ENCODE measurements at places on chromosomes 7 and 10.

DNA sequence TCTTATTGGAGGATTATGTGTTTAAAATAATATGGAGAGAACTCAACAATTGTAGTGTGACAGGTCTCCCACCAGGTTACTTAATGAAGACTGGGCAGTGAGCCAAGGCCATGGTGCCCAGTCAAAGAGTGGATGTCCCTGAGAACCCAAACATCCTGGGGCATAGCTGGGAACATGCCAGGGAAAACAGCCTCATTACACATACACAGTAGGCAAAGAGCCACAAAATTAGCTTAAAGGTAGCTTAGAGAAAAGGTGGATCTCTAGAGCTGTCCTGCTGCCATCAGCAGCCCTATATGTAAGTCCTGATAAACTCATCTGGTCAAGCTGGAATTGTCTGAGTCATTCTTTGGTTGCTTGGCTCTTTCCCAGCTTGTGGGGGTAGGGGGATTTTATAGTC lies 287.8 kb downstream of the PHF14 start:
- no peak for DNase-seq

- no peak for DNase-seq
Observed at GRCh38 chr10:4067531-4067930, 282.5 kb upstream of the KLF6 start.

- no peak for DNase-seq
Observed at GRCh38 chr7:8751557-8752231, 318.3 kb downstream of the NXPH1 start.

- no peak for DNase-seq
Observed at GRCh38 chr10:62394556-62395018, 20.4 kb downstream of the ZNF365 start.

DNA sequence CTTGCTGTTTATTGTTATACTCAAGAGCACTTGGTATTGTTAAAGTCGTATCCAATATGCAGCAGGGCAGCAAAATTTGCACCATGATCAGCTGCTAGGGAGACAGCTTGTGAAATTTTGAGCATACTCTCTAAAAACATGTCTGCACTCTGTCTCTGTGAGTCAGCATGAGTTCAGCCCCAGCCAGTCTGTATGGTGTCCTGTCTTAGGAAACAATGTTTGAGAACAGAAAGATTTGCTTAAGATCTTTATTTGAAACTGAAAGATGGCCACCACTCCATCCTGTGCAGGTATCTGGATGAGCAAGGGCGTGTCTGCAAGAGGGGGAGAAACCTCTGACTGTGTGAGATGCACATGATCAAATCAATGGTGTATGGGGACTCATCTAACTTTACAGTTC lies 97.1 kb downstream of the GNAI1 start:
- no peak for DNase-seq

DNA sequence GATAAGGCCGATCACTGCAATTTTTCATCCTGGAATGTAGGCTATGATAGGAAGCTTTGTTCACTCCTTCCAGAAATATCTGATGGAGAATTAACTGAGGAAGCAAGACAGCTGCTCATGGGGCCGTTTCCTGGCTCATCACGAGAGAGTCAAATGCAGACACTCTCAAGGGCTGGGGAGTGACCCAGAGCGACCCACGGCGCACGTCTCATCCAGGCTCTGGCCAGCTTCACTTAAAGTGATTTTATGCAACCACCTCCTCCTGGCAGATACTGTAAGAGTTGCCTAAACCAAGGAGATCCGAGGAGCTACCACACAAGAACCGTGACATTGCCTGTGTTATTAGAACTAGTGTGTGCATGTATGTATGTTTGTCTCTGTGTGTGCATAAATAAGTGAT lies 530.8 kb downstream of the TCERG1L start:
- DNase-seq = no peak

DNA sequence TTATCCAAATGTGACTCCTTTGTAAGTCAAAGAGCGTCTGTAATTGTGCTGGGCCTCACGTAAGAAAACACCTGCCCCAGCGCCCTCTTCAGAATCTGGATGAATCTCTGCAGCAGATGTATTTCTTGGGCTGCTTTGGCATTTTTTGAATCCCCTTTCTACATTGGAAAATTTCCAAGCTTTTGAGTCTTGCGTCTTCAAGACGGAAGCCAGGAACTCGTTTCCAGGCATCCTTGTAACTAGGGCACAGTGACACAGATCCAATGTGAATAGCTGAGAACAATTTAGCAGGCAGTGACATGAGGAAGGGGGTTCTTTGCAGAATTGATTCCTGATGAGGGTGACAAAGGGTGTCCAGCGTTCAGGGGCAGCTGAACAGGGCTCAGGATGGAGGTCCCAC lies 862.3 kb downstream of the TYW1 start:
- DNase-seq = no peak

DNA sequence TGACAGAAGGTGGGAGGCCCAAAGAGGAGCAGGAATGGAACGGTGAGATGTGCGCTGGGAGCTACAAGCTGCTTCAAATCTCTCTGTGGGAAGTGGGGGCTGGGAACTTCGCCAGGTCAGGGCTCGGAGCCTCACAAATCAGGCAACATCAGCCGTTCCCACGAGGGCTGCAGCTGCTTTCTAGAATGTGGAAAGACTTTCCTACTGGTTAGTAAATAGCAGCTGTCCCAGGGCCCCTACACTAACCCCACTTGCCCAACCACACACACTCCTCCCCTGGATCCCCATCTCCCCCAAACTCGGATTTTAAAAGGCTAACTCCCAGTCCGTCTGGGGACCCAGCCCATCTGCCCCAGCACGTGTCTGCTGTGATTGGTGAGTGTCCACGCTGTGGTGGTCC lies 40.6 kb upstream of the PITRM1 start:
- DNase-seq = no peak

- no peak for DNase-seq
Observed at GRCh38 chr7:138563808-138564207, 103.7 kb downstream of the TRIM24 start.

GRCh38 chr7:93910076-93910994 lies 4.0 kb downstream of the GNGT1 start:
- DNase-seq = no peak

- no peak for DNase-seq
Observed at GRCh38 chr7:155316427-155317113, 18.9 kb downstream of the INSIG1 start.

GRCh38 chr7:18788026-18788425 lies 292.5 kb downstream of the HDAC9 start:
- DNase-seq = no peak

DNA sequence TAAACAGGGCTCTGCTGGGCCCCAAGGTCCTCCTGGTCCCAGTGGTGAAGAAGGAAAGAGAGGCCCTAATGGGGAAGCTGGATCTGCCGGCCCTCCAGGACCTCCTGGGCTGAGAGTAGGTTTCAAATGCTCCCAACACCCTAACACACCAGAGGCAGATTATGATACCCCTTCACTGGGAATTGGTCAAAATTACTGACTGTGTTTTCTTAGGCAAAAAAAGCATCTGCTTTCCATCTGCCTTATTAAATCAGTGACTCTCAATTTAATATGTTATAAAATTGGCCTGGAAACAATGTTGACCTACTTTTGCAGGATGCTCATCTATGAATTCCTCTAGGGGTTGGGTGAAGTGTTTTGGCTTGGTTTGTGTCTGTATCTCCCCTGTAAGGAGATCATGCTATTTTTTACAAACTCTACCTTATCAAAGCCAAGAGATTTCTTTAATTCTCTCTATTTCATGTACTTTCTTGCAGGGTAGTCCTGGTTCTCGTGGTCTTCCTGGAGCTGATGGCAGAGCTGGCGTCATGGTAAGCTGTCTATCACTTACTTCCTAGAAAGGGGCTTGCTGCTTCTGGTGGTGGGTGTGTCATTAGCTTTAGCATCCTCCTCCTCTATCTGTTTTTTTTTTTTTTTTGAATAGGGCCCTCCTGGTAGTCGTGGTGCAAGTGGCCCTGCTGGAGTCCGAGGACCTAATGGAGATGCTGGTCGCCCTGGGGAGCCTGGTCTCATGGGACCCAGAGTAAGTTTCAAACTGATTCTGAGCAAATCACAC lies 15.9 kb downstream of the COL1A2 start:
- DNase-seq = no peak

DNA sequence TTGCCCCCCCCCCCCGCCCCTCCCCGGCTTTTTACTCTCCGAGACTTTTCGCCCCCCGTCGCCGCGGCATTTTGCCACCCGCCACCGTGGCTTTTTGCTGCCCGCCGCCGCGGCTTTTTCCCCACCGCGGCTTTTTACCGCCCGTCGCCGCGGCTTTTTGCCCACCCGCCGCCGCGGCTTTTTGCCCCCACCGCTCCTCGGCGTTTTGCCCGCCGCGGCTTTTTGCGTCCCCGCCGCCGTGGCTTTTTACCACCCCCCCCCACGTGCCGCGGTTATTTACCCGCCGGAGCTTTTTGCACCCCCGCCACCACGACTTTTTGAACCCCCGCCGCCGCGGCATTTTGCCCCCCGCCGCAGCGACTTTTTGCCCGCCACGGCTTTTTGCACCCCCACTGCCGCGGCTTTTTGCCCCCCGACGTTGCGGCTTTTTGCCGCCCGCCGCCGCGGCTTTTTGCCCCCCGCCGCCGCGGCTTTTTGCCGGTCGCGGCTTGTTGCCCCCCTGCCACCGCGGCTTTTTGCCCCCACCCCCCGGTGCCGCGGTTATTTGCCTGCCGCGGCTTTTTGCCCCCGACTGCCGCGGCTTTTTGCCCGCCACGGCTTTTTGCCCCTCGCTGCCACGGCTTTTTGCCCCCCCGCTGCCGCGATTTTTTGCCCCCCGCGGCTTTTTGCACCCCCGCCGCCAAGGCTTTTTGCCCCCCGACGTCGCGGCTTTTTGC lies 461.1 kb downstream of the ZNF33B start:
- no peak for DNase-seq

- no peak for DNase-seq
Observed at GRCh38 chr10:75137533-75138438, 26.3 kb downstream of the SAMD8 start.

- no peak for DNase-seq
Observed at GRCh38 chr7:141575654-141576448, 24.6 kb downstream of the AGK start.

- no peak for DNase-seq
Observed at GRCh38 chr7:20993693-20994092, 207.0 kb upstream of the SP8 start.

DNA sequence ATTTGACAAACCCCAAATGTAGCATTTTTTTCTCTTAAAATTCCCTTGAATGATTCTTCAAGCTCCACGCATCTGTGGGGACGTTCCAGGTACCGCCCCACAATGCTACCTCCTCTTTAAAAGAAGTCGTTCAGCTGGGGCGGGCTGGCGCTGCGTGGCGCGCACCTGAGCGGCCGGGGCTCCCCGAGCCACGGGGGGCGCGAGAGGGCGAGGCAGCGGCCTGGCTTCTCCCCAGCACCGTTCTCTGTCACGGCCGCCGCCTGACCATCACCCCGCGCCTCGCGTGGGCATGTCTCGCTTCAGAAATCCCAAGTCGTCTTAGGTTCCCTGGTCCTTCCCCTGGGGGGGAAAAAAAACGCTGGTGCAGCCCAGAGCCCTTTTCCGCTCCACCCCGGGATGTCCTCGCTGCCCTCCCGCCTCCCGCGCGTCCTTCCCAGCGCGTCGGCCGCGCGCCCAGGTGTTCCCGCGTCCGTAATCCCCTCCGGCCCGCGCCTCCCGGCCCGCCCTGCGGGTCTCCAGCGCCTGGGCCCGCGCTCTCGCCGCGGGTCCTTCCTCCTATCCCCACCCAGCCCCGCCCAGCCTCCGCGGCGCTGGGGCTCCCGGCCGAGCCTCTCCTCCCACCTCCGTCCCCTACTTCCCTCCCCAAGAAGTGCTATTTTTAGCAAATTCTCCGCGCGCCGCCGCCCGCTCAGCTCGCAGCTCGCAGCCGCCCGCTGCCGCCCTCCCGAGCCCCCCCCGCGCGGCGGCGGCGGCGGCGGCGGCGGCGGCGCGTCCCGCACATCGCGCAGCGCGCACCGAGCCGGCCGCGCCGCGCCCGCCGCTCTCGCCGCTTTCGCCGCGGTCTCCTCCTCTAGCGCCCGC lies 58.7 kb upstream of the PRPS1L1 start:
- no peak for DNase-seq

DNA sequence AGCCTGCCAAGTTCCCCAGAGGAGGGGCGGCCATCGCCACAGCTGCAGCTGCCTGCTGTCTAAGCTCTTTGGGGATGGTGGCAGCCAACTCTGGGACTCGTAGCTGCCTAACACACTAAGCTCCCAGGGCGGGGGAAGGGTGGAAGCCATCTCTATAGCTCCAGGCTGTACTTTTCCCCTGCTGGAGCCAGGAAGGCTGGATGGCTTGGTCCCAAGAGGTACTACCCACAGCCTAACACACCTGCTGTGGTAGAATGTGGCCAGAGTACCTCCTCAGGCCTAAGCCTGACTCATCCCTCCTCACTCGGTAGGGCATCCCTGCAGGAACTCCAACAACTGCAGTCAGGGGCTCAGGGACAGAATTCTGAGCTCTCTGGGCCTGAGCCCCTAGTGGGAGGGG lies 151.7 kb upstream of the TAC1 start:
- no peak for DNase-seq

- no peak for DNase-seq
Observed at GRCh38 chr7:85016286-85016685, 170.6 kb downstream of the SEMA3D start.

GRCh38 chr7:49618028-49618427 lies 155.4 kb upstream of the VWC2 start:
- no peak for DNase-seq

DNA sequence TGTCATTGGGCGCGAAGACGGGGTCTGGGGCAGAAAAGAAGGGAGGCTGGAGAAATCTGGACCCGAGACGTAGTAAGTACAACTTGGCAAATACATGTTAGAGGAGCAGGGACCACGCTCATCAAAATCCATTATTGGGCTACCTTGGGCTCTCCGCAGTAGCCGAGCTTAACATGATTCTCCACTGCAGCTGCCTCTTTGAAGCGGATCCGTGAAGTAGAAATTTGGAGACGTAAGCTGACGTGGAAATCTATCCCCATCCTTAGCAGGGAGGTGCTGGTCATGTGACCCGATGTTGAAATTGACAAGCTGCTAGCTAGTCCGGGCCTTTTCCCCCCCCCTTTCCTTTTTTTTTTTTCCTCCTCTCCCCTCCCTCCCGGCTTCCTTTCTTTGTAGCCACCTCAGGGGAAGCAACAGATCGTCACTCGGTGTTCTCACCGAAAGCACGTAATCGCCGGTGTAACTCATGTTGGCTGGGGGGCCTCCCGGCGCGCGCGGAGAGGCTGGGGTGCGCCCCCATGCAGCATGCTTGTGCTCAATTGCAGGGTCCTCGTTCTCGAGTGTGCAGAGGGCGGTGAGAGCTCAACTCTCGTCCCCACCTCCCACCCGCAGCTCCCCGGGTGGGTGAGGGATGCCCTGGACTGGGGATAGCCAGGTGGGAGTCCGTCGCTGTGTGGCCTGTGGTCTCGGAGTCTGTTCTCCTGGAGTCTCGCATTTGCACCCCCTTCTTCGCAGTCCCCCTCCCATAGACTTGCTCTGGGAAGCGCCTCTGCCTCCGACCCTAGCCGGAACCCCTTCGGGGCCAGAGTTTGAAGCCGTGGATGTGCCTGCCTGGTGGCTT lies at the start of gene HOXA11:
HOXA11 (minus strand) TSS at position 220 of the 841 bp plus-strand sequence; CDS start at position 132, 88 bp downstream.
- DNase-seq = no peak

- DNase-seq = peak; percentile 58
Observed at GRCh38 chr7:129635300-129636029, 23.9 kb downstream of the NRF1 start.

- DNase-seq = peak; percentile 23
Observed at GRCh38 chr7:77351539-77352004, 64.6 kb downstream of the GSAP start.
